Iris pigment epithelial cell (primary cell): ENCODE measurements at places on chromosomes 1 and 21.
A peak's percentile ranks its signal among the peaks of the same experiment; 100 is the strongest.

GRCh38 chr1:233172201-233172600, 123.3 kb downstream of the PCNX2 start:
- DNase-seq: peak; percentile 72

DNA sequence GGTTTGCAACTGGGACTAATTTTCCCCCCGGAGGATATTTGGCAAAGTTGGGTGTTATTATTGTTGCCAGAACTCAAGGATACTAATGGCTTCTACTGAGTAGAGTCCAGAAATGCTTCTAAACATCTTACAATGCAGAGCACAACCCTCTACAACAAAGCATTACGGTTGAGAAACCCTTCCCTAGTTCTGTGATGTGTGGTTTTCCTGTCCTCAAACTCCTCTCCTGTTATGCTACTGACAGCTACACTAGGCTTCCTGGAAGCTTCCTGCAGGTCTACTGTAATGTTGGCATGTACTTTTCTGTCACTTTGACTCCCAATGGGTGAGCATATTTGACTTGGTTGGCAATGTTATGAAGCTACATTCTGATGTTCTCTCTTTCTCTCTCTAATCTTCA, 1656.9 kb downstream of the MRPL39 start:
- DNase-seq: no peak

DNA sequence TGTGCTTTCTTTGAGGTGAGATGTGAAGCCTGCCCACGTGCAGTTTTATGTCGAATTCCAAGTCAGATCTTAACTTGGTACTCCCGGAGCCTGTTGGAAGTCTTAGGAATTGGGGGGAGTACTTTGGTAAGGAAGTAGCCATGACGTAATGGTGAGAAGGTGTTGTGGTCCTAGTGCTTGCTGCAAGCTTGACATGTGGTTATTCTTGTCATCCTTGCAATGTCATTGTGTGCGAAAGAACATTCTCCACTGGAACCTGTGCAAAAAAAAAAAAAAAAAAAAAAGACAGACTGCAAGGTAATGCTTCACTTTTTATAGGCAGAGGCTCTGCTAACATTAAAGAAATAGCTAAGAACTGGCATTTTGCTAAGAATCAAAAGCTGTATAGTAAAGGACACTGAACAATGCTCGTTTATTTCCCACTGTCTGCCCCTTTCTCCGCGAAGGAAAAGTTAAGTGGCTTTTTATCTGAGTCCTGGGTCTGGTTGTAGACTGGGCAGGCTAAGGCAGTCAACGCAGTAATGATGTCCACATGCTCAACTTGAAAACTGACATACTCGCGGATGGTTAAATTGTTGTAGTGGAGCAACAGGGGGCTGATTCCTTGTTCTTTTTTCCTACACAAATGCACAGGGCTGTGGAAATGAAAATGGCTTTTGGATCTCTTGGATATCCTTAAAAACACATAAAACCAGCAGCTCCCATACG, 2.1 kb downstream of the KAZN start:
- DNase-seq: no peak

DNA sequence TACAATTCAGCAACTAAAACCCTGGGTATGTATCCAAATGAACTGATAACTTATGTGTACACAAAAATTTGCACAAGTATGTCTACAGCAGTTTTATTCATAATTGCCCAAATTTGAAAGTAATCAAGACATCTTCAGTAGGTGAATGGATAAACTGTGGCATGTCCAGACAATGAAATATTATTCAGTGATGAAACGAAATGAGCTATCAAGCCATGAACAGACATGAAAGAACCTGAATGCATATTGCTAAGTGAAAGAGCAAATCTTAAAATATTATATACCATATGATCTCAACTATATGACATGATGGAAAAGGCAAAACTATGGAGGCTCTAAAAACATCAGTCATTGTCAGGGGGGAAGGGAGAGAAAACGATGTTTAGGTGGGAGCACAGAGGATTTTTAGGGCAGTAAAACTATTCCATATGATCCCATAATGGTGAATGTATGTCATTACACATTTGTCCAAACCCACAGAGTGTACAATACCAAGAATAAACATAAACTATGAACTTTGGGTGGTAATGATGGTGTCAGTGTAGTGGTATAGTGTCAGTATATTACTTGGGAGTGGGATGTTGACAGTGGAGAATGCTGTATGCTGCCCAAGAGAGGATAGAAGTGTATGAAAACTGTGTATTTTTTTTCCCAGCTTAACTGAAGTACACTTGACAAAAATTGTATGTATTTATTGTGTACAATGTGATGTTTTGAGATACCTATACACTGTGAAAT, 92.8 kb upstream of the PPP2R5A start:
- no peak for DNase-seq

DNA sequence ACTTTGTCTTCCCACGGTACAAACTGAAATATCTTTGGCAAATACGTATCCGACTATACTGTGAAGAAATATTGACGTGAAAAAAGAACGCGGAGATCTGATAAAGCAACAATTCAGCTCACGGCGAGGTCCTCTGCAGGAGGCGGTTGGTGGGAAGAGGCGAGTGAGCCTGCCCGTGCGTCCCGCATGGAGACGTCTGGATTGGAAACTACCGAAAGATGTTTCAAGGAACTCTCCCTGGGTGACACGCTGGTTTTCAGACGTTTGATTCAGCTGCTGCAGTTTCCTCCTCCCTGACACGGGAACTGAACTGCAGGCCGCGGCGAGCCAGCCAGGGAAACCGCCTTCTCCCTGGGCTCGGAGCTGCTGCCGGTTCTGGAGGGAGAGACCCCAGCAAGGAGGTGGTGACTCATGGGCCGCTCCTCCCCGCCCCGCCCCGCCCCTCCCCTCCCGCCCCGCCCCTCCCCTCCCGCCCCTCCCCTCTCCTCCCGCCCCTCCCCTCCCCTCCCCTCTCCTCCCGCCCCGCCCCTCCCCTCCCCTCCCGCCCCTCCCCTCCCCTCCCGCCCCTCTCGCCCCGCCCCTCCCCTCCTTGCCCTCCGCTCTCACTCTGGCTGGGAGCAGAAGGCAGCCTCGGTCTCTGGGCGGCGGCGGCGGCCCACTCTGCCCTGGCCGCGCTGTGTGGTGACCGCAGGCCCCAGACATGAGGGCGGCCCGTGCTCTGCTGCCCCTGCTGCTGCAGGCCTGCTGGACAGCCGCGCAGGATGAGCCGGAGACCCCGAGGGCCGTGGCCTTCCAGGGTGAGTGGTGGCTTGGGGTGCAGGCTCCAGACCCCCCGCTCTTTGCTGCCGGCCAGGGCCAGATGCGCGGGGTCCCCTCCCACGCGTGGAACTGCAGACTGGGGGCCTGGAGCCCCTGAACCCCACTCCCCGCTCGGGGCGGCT, at the start of gene COL6A1:
Gene COL6A1 (plus strand): TSS at position 620 of the 941 bp plus-strand sequence. CDS start 81 bp downstream, at position 701.
- DNase-seq: peak; percentile 88

GRCh38 chr1:212457740-212458338, 25.1 kb downstream of the NENF start:
- DNase-seq: peak; percentile 49

GRCh38 chr1:234229581-234230387, 143.5 kb upstream of the COA6 start:
- no peak for DNase-seq

DNA sequence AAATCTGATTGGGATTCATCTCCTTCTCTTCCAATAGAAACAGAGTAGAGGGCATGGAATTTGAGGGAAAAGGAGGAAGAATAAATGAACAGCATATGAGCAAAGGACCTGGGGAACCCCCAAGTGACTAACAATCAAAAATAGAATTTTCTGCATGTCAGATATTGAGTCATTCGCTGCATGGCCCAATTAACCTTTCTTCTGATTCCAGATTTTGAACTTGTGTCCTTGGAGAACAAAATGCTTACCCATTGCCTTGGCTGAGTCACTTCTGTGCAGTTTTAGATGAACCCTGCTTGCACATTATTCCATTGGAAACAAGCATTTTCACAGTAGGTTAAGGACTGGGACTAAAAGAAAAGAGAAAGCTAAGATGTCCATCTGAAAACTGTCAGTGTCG, 390.5 kb downstream of the ST6GALNAC3 start:
- peak; percentile 63 for DNase-seq

- no peak for DNase-seq
Observed at GRCh38 chr21:28944296-28944695, 48.4 kb downstream of the LTN1 start.

DNA sequence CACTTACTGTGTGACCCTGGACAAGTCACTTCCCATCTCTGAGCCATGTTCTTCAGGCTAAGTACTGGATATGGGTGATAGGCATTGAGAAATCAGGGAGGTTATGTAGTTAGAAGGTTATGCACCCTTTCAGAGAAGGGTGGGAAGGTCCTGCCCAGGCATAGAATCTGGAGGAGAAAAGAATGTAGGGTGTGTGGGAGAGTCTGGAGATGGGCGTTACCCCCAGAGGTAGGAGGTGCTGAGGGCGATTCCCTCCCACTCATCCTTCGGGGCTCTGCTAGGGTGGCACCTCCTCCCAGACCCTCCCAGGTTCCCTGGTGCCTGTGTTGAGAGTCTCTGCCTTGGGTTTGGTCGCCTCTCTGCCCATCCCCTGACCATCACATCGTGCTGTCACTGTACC, 51.1 kb downstream of the IGSF21 start:
- no peak for DNase-seq

DNA sequence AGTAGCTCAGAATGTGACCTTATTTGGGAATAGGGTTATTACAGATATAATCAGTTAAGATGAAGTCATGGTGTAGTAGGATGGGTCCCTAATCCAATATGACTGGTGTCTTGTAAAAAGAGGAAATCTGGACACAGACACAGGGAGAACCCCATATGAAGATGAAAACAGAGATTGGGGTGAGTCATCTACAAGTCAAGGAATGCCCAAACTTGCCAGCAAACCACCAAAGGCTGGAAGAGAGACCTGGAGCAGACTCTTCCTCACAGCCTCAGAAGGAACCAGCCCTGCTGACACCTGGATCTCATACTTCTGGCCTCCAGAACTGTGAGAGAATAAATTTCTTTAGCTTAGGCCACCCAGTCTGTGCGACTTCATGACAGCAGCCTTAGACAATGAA, 29.9 kb downstream of the KRTAP19-8 start:
- DNase-seq: no peak

DNA sequence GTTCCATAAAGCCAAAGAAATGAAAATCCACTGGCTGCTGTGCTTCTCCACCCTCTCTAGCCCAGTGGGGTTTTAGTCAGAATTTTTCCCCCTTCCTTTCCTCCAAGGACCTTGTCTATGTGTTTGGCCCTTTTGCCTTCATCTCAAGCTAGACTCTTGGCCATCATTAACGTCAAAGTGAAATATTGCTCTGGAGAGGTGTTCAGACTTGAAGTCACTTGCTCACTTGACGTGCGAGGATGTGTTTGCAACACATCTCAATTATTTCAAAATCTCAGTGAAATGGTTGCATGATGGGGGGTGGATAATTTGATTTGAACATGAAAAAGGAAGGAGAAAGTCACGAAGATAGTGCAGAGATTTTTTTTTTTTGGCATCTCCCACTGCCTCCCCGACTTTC, 13.6 kb downstream of the EVA1C start:
- DNase-seq: no peak

DNA sequence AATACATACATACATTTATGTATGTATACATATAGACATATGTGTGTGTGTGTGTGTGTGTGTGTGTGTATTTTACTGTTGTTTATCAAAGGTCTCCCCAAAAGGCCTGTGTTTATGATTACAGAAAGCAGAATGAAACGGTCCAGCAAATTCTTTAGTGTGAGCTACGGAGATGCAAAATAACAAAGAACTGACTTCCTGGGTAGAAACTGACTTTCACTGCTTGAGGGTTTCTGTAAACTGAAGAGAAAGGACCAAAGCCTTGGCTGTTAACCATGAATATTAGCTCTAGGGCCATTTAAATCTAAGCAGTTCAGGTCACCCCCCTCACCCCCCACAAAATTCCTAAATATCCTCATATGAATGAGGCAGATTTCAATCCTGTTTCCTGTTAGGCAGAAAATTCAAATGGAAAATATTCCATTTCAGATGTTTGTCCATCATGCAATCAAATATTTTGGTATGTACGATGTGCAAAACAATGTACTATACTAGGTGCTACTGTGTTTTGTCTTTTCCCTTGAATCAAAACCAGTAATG, 213.2 kb downstream of the TGFB2 start:
- no peak for DNase-seq

DNA sequence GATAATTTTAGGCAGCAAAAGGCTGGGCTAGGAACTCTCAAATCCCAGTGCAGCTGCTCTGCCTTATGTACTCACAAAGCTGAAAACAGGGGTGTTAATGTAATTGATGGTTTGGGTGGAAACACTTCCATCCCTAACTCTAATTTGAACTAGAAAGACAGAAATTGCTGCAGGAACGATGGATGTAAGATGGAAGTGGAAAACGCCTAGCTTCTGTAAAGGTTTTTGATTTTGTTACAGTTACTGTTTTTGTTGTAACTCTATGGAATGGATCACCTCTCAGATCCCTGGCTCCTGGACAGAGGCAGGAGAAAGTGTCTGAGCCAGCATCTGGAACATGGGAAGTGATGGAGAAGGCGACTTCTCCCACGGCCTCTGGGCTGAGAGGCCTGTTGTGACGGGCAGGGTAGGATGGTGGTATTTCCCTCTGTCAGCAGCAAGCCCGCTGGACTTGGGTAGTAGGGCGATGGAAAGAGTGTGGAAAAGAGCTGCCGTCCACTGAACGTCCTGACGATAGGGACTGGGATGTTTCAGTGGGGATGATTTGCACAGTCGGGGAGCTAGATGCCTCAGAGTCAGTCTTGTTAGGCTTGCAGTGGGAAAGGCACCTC, 1.6 kb downstream of the TRAF5 start:
- no peak for DNase-seq

- DNase-seq: no peak
Observed at GRCh38 chr1:185450917-185451316, 133.9 kb upstream of the IVNS1ABP start.

- DNase-seq: no peak
Observed at GRCh38 chr1:221165839-221166500, 286.7 kb downstream of the HLX start.

DNA sequence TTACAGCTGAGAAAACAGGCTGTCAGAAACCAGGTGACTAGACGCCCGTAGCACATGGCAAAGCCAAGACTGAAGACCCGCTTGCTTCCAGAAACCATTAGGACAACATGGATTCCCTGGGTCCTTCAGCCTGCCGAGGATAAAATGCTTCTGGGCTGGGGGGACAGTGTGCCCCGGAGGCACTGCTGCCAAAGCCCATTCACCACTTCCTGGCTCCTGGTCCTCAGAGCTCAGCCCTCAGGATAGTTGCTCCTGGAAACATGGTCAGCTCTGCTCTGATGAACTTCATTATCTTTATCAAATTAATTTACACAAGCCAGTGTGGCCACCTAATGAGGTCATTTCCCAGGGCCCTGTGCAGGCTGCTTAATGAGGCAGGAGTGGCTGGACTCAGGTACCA, 41.1 kb upstream of the ACTL8 start:
- no peak for DNase-seq

- no peak for DNase-seq
Observed at GRCh38 chr1:67359592-67359991, 51.9 kb downstream of the IL12RB2 start.

- DNase-seq: no peak
Observed at GRCh38 chr21:18914570-18914969, 511.0 kb upstream of the TMPRSS15 start.

DNA sequence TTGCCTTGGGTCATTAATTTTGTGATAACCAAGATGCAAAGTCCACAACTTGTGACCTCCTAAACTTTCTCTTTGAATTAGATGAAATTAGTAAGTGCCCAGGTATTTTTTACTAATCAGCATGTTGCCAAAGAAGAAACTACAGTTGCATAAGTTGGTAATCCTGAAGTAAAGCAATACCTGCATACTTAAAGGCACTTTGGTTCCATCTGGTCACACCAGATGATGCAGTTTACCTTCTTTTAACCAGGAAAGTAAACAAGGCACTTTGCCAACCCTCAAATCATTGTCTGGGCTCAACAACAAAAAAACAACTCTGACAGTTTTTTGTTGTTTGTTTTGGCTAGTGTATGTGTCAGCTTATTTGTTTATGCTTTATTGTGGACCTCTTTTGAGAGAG, 55.5 kb upstream of the DYNLT5 start:
- DNase-seq: no peak
